Activated CD4-positive, alpha-beta T cell treated with anti-CD3 and anti-CD28 coated beads for 36 hours (primary cell): ENCODE measurements at places on chromosomes 4 and X. TPM values are rescaled to one million over a fixed set of nuclear protein-coding genes. Genes with fewer than 3 reads are reported as not detected.

GRCh38 chrX:55778322-55778721 is 60.8 kb downstream of the RRAGB start:
- H3K36me3 ChIP-seq: peaks cover 14% of the 10 kb centered on the region
- H3K27me3 ChIP-seq: no peaks in the 10 kb centered on the region
- H3K4me1 ChIP-seq: peaks cover 4% of the 10 kb centered on the region

The SLC6A14 gene
- not detected for total RNA-seq

DNA sequence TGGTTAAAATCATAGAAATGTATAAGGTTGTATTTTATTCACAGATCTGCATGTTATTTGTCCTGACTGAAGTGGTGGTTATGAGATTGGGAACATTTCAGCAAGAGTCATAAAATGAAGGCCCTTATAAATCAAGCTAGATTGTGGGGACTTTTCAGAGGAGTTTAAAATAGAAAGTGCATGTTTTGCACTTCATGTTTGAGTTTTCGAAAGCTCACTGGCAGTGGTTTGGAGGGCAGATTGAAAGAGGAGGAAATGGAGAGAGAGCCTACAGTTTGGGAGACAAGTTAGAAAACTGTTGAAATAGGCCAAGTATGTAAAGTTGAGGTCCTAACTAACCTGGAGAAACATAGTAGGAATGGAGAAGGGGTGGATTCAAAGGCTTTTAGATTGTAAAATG is 124.9 kb downstream of the KDM6A start:
- H3K27ac ChIP-seq: peak overlapping the region; percentile 85
- H3K4me3 ChIP-seq: peak overlapping the region; percentile 13
- H3K4me1 ChIP-seq: peaks cover 66% of the 10 kb centered on the region
- H3K36me3 ChIP-seq: peaks cover 28% of the 10 kb centered on the region
- no peaks in the 10 kb centered on the region for H3K27me3 ChIP-seq

DNA sequence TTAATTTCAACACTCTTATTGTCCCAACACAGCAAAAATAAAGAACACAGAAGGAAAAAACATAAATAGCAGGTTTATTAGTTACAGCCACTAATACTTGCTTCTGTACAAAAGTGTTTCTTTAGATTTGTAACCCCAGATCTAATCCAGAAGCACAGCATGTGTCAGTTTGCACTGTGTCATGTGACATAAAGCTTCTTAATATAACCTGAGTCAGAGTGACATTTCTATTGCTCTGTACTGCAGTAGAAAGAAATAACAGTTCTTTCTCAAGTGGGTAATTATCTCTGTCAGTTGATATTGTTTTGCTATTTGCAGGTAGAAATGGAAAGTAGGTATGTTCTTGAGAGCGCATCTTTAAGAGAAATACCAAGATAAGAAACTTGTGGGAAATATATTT is 422.5 kb downstream of the ZIC3 start:
- no peaks in the 10 kb centered on the region for H3K27me3 ChIP-seq
- DNase-seq: no peak
- no peaks in the 10 kb centered on the region for H3K4me1 ChIP-seq
- H3K36me3 ChIP-seq: no peaks in the 10 kb centered on the region
- no peak overlapping the region for H3K27ac ChIP-seq

- peaks cover 14% of the 10 kb centered on the region for H3K4me1 ChIP-seq
- peak overlapping the region; percentile 65 for H3K27ac ChIP-seq
- peaks cover 29% of the 10 kb centered on the region for H3K36me3 ChIP-seq
- H3K27me3 ChIP-seq: no peaks in the 10 kb centered on the region
These were observed 41.2 kb downstream of the LONRF3 start for GRCh38 chrX:119015407-119016237.

- peak overlapping the region; percentile 36 for H3K4me3 ChIP-seq
- peaks cover 15% of the 10 kb centered on the region for H3K4me1 ChIP-seq
- peak overlapping the region; percentile 70 for H3K27ac ChIP-seq
- H3K36me3 ChIP-seq: no peaks in the 10 kb centered on the region
- peak; percentile 6 for DNase-seq
These were observed 262.6 kb downstream of the GPC3 start for GRCh38 chrX:133722756-133723155.

DNA sequence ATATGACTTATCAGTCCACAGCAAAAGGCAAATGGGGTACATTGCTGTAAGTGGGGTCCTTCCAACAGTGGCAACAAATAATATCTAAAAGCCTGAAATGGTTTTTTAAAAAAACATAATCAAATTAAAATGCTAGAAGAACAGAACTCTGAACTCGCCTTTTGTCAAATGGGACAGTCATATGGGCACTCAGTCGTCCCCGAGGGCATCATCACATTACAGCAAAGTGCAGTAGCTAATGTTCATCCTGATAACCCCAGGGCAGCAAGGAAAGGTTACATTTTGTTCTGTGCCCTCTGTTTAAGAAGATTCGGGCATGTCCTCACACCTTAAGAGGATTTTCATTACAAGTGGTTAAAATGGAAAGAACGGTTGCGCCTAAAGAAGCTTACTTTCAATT is 997.9 kb upstream of the TENM3 start:
- H3K4me1 ChIP-seq: no peaks in the 10 kb centered on the region
- H3K4me3 ChIP-seq: no peak overlapping the region
- H3K27ac ChIP-seq: no peak overlapping the region
- H3K36me3 ChIP-seq: no peaks in the 10 kb centered on the region
- H3K27me3 ChIP-seq: no peaks in the 10 kb centered on the region

DNA sequence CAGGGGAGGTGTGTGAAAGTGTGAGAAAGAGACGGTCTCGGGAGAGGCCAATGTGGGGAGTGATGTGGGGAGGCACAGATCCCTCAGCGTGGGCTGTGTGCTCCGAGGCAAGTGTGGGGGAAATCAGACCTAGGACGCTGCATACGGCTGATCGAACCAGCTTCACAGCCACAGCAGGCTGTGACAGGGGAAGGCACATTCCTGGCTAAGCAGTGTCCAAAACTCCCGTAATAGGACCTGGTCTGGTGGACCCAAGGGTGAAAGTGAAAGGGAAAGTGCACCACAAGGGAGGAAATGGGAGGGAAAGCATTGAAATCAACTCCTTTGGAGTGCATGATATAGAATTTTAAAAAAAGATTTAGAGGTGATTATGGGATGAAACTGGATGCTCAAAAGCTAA is 10.9 kb upstream of the RHOXF2 start:
- H3K27ac ChIP-seq: no peak overlapping the region
- H3K4me1 ChIP-seq: peaks cover 19% of the 10 kb centered on the region
- DNase-seq: no peak
- H3K27me3 ChIP-seq: no peaks in the 10 kb centered on the region

- H3K4me3 ChIP-seq: no peak overlapping the region
- no peak overlapping the region for H3K27ac ChIP-seq
- no peaks in the 10 kb centered on the region for H3K36me3 ChIP-seq
- no peak for DNase-seq
These were observed 509.0 kb downstream of the KLHL13 start for GRCh38 chrX:117607561-117607960.

DNA sequence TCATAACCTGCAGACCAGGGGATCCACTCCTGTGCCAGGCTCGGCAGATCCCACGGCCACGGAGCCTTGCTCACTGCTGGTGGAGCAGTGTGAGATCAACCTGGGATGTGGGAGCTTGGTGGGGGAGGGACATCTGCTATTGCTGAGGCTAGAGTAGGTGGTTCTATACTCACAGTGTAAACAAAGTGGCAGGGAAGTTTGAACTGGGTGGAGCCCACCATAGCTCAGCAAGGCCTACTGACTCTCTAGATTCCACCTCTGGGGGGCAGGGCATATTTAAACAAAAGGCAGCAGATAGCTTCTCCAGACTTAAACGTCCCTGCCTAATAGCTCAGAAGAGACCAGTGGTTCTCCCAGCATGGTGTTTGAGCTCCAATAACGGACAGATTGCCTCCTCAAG is 54.7 kb upstream of the EPHA5 start:
- no peaks in the 10 kb centered on the region for H3K27me3 ChIP-seq
- H3K27ac ChIP-seq: no peak overlapping the region
- H3K4me3 ChIP-seq: no peak overlapping the region
- H3K36me3 ChIP-seq: no peaks in the 10 kb centered on the region
- no peaks in the 10 kb centered on the region for H3K4me1 ChIP-seq

DNA sequence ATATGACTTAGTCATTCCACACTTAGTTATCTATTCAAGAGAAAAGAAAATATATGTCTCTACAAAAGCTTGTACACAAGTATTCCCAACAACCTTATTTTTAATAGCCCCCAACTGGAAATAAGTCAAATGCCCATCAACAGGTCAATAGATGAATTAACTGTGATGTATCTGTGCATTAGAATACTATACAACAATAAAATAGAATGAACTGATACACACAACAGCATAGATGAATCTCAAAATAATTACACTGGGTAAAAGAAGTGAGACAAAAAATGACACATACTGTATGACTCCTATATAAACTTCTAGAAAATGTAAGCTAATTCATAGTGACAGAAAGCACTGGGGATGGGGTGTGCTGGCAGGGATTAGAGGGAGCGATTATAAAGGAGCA is 354.1 kb upstream of the DIPK2B start:
- H3K27ac ChIP-seq: no peak overlapping the region
- no peak for DNase-seq
- H3K27me3 ChIP-seq: no peaks in the 10 kb centered on the region
- no peak overlapping the region for H3K4me3 ChIP-seq
- H3K36me3 ChIP-seq: no peaks in the 10 kb centered on the region

GRCh38 chrX:18755651-18756050 is 48.2 kb downstream of the PPEF1 start:
- no peak for DNase-seq
- no peaks in the 10 kb centered on the region for H3K27me3 ChIP-seq
- H3K4me3 ChIP-seq: no peak overlapping the region
- no peaks in the 10 kb centered on the region for H3K4me1 ChIP-seq

The ADH1B gene
- not detected for total RNA-seq

The CASP6 gene
- 23.3 TPM for total RNA-seq

GRCh38 chr4:150217808-150218207 is 139.6 kb downstream of the DCLK2 start:
- no peaks in the 10 kb centered on the region for H3K36me3 ChIP-seq
- no peak overlapping the region for H3K27ac ChIP-seq
- H3K27me3 ChIP-seq: no peaks in the 10 kb centered on the region
- no peak for DNase-seq
- no peak overlapping the region for H3K4me3 ChIP-seq

- H3K4me1 ChIP-seq: no peaks in the 10 kb centered on the region
- H3K27ac ChIP-seq: no peak overlapping the region
- no peak for DNase-seq
- H3K27me3 ChIP-seq: no peaks in the 10 kb centered on the region
- no peaks in the 10 kb centered on the region for H3K36me3 ChIP-seq
These were observed 205.5 kb downstream of the MID1 start for GRCh38 chrX:10414862-10415261.

DNA sequence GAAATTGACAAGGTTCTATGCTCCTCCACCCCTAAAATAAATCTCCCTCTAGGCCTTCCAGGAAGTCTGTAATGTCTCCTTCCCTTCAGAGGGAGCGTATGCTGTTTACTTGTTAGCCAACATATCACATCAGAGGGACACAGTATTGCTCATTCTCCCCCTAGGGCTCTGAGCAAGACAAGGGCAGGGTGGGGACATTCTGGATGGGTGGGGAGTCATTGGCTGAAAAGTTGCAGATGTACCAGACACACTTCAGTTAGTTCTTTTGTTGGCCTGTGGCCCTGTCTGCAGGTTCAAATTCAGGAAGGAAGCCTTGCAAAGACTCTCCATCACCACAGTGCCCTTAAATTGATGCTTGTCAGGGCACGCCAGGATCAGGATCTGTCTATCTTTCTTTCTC is 106.3 kb upstream of the TEX13D start:
- no peak overlapping the region for H3K4me3 ChIP-seq
- no peaks in the 10 kb centered on the region for H3K36me3 ChIP-seq
- no peak for DNase-seq
- no peaks in the 10 kb centered on the region for H3K27me3 ChIP-seq
- peaks cover 40% of the 10 kb centered on the region for H3K4me1 ChIP-seq
- H3K27ac ChIP-seq: no peak overlapping the region

The KIAA1210 gene
- not detected for total RNA-seq

DNA sequence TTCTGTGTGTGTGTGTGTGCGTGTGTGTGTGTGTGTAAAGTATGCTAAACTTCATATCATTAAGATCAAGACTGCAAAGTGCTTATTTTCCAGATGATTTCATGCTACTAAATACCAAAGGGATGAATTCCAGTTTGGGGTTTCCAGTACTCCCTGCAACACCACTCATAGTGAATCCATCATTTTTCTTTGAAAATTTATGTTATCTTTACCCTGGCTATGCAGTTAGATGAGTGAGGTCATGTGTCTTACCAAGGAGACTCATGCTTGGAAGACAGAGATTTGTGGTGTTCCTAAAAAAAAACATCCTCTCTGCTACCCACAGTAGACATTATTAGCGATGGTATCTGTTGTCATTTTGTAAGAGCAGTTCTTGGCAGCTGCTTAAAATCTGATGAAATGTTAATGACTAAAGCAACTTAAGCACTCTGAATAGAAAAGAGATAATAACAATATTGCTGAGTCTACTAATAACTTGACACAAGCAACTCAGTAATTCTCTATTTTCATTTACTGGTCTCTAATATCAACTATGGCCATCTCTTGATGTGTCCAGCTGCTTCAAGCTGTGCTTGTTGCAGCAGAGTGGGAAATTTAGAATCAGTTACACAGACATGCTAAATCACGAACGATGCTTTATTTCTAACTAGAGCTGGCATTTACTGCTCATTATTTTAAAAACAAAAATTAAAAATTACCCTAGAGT is 1953.0 kb upstream of the IGFBP7 start:
- no peak overlapping the region for H3K4me3 ChIP-seq
- H3K27me3 ChIP-seq: no peaks in the 10 kb centered on the region
- no peaks in the 10 kb centered on the region for H3K4me1 ChIP-seq
- H3K36me3 ChIP-seq: no peaks in the 10 kb centered on the region
- H3K27ac ChIP-seq: no peak overlapping the region
- DNase-seq: no peak

DNA sequence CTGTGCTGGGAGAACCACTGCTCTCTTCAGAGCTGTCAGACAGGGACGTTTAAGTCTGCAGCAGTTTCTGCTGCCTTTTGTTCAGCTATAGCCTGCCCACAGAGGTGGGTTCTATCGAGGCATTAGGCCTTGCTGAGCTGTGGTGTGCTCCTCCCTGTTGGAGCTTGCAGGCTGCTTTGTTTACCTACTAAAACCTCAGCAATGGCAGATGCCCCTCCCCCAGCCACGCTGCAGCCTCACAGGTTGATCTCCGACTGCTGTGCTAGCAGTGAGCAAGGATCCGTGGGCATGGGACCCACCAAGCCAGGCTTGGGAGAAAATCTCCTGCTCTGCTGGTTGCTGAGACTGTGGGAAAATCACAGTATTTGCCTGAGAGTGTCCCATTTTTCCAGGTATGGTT is 133.8 kb upstream of the UBQLN2 start:
- DNase-seq: peak; percentile 4
- H3K27ac ChIP-seq: no peak overlapping the region
- H3K36me3 ChIP-seq: peaks cover 3% of the 10 kb centered on the region
- peaks cover 8% of the 10 kb centered on the region for H3K4me1 ChIP-seq

- H3K27me3 ChIP-seq: no peaks in the 10 kb centered on the region
- DNase-seq: no peak
- H3K36me3 ChIP-seq: no peaks in the 10 kb centered on the region
These were observed 618.1 kb downstream of the PPP4R3C start for GRCh38 chrX:26845056-26845455.

The RNF128 gene
- not detected for total RNA-seq
